ENCODE measurements at places on chromosomes 6 and 20.

- no peak for DNase-seq
These were observed 1383.5 kb upstream of the DEFB115 start for GRCh38 chr20:29873946-29874345.

- no peak for DNase-seq
These were observed 252.7 kb downstream of the DHX35 start for GRCh38 chr20:39214828-39215227.

DNA sequence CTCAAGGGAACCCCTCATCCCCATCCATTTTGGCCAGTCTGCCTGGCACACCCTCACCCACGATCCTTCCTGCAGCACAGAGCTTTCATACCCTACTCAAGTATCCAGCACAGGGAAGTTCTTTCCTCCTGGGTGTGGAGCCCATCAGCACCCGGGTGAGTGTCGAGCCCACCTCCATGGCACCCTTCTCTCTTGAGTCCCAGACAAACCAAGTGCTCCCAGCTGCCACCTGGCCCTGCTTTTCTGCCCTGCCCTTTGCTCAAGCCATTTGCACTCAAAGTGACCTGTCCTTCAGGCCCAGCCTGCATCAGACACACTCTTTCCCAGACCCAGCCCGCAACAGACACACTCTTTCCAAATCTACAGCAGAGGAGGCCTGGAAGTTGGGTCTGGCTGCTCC, 257.2 kb downstream of the DLL1 start:
- DNase-seq, result no peak

GRCh38 chr6:42025066-42025844, 25.1 kb upstream of the TAF8 start:
- no peak for DNase-seq

DNA sequence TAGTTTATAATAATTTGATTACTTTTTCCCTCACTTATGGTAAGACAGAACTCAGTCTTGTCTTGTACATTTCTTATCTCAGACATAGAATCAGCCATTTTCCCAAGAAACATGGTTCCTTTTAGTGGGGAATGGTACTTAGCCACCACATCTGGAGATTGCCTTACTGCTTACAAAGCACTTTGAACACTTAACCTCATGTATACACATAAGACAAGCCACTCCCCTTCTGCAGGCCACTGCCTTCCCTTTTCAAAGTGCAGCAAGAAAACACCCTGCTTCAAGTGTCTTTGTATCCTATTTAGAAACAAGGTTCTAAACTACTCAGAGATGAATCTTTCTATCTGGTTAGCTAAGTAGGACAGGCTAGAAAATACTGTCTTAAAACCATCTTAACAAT, 159.2 kb downstream of the UBE3D start:
- no peak for DNase-seq

GRCh38 chr20:39874049-39874893, 814.8 kb downstream of the MAFB start:
- peak; percentile 82 for DNase-seq

DNA sequence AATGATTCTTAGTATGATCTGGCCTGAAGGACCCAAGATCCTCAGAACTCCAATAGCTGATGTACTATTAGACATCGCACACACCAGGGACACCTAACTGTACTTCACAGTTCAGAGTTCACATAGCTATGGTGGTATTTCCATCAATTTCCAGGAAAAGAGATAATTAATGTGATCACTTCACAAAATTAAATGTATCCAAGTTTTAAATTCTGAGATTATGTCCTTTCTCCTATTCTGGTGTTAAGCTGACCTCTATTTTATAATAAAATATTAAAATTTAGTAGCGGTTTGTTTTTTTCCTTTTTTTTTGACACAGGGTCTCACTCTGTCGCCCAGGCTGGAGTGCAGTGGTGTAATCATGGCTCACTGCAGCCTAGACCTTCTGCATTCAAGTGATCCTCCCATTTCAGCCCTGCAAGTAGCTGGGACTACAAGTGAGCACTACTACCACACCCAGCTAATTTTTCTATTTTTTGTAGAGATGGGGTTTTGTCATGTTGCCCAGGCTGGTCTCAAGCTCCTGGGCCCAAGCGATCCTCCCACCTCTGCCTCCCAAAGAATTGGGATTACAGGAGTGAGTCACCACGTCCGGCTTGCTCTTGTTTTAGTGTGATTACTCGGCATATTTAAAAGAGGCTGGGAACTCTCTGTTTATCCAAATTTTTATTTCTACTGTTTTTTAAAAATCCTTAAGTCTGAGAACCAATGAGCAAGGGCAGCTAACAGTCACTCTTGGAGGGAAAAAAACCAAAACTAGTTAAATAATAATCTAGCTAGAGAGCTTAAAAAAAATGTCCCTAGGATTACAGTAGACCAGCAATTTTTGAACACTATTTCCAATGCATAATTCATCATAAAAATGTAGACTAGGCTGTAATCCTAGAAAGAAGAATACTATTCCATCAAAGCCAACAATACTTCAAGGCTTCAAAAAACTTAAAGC, 16.0 kb downstream of the KIF13A start:
- no peak for DNase-seq

- peak; percentile 71 for DNase-seq
These were observed 86.0 kb upstream of the IYD start for GRCh38 chr6:150282806-150283205.

DNA sequence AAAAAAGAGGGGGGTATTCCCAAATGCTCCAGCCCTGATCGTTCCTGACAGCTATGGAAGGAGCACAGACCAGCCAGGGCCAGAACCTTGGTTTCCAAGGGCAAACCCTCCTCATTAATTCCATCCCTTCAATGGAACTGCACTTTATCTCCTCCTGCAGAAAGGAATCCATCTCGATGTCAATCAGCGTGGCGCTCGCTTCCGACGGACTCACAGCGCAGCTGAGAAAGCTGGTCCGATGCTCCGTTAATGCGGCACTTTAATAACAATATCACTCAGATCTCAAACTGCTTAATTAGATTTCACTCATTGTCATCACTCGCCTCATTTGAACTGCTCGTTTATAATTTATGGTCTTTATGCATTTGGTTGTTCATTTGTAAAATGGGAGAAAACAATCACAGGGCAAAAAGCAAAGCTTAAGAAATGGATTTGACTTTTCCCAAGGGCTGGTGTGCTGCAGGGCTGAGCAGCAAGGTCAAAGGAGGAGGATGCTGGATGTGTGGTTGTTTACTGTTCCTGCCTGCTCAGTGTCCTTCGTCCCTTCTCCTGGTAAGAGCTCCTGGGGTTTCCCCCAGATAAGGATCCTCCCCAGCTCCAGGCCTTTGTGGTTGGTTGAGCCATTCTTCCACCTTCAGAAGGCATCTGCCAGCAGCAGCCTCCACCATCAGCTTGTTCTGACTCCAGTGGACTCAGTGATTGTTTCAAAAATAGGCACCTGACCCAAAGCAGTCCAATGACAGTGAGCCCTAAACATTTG, 152.7 kb downstream of the ANKRD60 start:
- peak; percentile 55 for DNase-seq

- DNase-seq, result no peak
These were observed 101.2 kb downstream of the TTLL2 start for GRCh38 chr6:167426084-167426483.

- DNase-seq, result peak; percentile 40
These were observed 17.6 kb upstream of the HLA-F start for GRCh38 chr6:29705389-29706231.

GRCh38 chr20:63775096-63775978, 35.8 kb downstream of the SLC2A4RG start:
- peak; percentile 6 for DNase-seq

- peak; percentile 27 for DNase-seq
These were observed 62.3 kb downstream of the PAX1 start for GRCh38 chr20:21767739-21768223.

DNA sequence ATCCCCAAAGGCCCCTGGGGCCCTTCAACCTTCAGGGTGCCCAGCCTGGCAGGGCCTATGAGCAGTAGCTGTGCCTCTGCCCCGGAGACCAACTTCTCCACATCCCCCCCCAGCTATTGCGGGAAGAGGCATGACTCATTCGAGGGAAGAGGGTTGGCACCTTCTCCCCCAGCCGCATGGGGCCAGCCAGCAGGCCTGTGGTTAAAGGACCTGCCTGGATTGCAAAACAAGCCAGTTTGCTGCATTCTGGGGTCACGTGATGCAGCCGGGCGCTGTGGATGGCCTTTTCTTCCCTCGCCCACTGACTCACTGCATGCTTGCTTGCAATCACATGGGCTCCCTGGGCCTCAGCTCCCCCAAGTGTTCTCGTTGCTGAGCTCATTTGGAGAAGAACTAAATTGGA, 182.5 kb downstream of the MAFB start:
- peak; percentile 88 for DNase-seq

- no peak for DNase-seq
These were observed 5.3 kb downstream of the SCAF8 start for GRCh38 chr6:154738551-154738961.

- no peak for DNase-seq
These were observed 31.9 kb downstream of the PLCG1 start for GRCh38 chr20:41169162-41169690.

DNA sequence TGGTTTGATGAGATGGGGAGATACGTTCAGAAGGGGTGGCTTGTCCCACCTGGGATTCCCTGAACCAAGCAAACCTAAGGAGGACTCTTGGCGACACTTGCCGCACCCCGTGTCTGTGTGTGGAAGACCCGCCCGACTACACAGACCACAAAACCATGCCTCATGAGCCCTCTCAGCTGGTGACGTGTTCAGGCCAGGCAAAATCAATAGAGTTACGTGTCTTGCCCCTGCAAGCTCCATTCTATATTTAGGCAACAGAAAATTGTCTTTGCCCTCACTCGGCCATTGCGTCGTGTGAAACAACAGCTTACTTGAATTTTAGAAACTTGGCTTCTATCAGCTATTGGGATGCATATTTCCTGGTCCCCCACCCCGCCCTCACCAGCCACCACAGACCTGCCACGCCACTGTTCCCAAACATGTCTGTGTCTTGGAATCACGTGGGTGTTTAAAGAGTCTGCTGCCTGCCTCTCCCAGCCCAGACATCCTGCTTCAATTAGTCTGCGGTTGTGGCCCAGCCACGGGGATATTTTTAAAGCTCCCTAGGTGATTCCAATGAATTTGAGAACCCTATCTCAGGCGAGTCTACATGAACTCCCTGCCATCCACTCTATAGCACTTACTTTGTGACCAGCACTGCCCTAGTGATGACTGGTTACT, 279.2 kb upstream of the EXOC2 start:
- no peak for DNase-seq

GRCh38 chr6:30071081-30071818, 4.3 kb downstream of the PPP1R11 start:
- no peak for DNase-seq

GRCh38 chr20:63166193-63167020, 49.5 kb downstream of the YTHDF1 start:
- DNase-seq, result no peak

- no peak for DNase-seq
These were observed 896.6 kb upstream of the MANEA start for GRCh38 chr6:94680669-94681212.

GRCh38 chr6:136739501-136739900, 52.8 kb downstream of the MAP3K5 start:
- no peak for DNase-seq

DNA sequence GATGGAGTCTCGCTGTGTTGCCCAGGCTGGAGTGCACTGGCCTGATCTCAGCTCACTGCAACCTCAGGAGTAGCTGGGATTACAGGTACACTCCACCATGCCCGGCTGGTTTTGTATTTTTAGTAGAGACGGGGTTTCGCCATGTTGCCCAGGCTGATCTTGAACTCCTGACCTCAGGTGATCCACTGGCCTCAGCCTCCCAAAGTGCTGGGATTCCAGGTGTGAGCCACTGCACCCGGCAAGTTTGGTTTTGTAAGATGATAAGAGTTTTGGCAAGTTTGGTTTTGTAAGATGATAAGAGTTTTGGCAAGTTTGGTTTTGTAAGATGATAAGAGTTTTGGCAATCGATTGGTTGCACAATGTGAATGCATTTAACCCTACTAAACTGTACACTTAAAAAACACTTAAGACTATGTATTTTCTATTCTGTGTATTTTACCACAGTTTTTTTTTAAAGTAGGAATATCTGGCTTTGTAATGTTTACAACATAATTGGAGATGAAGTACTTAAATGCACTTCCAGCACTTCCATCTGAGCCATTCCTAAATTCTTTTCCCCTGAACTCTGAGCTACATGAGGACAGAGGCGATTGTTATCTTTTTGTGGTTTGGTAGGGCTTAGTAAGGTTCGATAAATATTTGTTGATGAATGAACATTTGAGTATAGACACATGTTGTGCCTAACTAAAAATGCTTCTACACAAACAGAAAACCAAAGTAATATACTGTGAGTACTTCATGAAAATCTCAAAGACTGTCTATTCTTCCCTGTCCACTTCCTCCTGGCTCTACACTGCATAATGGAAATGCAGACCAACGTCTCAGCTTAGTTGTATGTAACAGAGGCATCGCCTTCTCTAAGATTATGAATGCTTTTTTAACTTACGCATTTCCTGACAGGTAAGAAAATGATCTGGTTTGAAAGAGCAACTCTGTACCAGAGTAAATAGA, 18.8 kb downstream of the SAMHD1 start:
- no peak for DNase-seq

DNA sequence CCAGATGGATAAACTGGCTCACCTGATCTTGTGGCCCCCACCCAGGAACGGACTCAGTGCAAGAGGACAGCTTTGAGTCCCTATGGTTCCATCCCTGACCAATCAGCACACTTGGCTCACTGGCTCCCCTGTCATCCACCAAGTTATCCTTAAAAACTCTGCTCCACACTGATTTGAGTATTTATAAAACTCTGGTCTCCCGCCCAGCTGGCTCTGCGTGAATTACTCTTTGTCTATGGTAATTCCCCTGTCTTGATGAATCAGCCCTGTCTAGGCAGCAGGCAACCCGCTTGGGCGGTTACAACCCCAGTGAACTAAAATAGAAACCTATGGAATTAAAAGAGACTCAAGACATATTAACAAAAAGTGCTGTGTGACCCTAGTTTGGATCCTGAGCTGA, 38.1 kb upstream of the CD83 start:
- peak; percentile 75 for DNase-seq

DNA sequence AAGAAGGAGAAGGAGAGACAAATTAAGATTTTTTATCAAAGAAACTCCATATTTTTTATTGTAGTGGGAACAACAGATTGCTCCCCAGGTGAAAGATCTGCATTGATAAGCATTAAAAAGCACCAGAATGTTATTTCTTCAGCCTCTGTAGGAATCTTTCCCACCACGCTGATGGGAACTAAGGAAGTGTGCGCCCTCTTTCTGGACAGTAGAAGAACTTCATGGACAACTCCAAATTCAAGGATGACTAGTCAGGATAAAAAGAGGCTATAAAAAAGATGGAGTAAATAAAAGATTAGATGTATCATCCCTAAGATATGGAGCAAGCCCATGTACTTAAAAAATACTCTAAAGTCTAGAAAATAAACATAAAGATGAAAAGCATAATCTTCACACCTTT, 45.8 kb upstream of the PAK5 start:
- no peak for DNase-seq

All from kidney tubule cell (primary cell).